ENCODE measurements at places on chromosomes 11 and 22.

- no peak for DNase-seq
Observed at GRCh38 chr11:61650781-61651571, 29.2 kb upstream of the DAGLA start.

- DNase-seq, result no peak
Observed at GRCh38 chr11:63667995-63668795, 3.0 kb downstream of the ATL3 start.

- DNase-seq, result no peak
Observed at GRCh38 chr22:37165940-37166674, 16.4 kb upstream of the IL2RB start.

DNA sequence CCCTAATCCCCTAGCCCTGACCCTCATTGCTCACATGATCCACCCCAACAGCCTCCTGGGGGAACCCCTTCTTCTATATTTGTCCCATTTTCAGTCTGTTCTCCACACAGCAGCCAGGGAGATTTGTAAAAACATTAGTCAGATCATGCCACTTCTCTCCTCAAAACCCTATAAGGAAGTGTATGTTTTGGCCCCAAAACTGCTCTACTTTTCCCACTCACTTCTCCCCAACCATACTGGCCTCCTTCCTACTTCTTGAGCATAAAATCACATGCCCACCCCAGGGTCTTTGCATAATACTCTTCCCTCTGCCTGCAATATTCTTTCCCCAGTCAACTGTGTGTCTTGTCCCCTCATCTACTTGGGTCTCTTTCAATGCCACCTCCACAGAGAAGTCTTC is 4.7 kb upstream of the SLC22A12 start:
- no peak for DNase-seq

- no peak for DNase-seq
Observed at GRCh38 chr11:126048197-126048596, 14.5 kb downstream of the CDON start.

DNA sequence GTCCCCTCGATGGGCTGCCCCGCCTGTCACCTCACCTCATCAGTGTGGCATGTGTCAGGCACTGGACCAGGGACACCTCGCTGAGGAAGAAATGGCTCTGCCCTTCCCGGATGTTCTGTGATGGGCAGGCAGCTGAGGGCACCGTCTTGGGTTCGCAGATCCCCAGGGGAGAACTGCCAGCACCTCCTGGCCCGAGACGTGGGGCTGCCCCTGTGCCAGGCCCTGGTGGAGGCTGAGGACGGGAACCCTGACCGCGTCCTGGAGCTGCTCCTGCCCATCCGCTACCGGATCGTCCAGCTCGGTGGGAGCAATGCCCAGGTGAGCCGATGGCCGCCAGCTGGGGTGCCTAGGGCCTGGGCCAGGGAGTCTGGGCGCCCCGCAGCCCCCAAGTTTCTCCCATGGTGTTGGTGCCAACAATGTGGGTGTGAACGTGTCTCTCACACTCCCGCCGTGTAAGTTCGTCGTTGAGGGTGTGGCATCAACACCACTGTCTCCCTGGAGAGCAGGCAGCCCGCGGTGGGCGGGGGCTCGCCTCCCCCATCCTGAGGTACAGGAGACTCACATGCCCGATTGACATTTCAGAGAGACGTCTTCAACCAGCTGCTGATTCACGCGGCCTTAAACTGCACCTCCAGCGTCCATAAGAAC is 7.3 kb upstream of the GTSE1 start:
- no peak for DNase-seq

GRCh38 chr11:43410394-43410793 is 51.7 kb downstream of the TTC17 start:
- no peak for DNase-seq

DNA sequence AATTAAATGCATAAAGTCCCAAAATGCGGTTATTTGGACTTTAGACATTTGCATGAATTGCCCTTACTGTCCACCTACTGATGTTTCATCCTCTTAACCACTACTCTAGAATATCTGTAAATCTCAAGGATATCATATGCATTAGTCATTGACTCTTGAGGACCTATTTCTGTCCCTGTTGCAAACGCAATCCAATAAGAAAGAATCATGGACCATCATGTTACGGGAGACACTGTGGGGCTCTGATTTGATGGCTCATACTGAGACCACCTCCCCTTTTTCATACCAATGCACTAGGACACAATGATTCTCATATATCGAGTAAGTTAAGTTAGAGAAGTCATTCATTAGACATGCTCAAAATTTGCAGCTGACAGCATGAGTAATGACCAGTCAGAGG is 14.4 kb downstream of the POU2AF2 start:
- no peak for DNase-seq

DNA sequence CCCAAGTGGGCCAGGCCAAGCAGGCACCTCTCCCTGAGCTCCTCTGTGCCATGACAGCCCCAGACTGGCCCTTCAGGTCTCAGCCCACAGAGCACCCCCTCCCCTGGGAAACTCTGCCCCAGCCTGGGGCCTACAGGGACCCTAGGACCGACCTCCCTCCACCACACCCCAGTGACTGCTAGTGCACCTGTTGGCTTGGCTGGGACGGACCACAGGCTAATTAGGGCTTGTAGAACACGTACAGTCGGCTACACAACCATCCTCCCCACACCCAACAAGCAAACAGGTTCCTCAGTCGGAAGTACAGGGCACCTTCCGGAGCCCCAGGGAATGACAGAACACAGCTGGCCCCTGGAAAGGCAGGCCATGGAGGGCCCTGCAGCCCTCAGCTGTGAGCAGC is 4.3 kb downstream of the SBF1 start:
- DNase-seq, result no peak

DNA sequence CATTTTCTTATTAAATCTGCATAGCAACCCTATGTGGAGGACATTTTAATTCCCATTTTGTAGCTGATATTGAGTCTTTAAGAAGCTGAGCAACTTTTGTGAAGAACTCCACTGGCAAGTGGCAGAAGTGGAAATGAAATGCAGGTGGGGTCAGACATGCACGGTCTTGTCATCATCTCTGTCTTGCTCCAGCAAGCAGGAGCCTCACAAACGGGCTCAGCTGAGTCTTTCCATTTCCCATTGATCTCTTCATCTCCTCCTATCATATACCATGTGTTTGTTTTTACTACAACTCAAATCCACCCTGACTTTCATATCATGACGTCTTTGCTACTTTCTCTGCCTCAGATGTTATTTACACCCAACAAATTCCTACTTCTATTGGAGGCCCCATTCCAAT is 97.9 kb upstream of the TENM4 start:
- DNase-seq, result no peak

DNA sequence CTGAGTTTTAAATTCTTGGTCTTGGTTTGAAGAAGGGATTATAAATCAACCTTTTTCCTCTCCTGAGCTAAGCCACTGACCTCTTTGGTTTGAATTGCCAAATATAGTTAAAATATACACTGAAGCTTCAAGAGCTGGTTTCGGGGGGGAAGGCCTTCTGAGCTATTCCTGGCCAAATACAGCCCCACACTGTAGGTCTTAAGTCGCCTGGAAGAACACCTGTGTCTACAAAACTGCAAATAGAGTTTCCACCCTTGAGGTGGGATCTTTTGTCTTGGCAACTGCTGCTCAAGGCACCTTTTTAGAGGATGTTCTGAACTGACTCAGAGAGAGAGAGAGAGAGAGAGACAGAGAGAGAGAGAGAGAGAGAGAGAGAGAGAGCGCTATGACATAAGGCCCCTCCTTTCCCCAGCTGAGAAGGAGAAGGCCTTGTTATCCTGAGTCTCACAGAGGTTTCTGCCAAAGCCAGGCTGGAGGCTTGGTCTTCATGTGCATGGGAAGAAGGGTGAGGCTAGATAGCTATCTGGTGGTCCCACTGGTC is 5.5 kb downstream of the ADM start:
- DNase-seq, result no peak

DNA sequence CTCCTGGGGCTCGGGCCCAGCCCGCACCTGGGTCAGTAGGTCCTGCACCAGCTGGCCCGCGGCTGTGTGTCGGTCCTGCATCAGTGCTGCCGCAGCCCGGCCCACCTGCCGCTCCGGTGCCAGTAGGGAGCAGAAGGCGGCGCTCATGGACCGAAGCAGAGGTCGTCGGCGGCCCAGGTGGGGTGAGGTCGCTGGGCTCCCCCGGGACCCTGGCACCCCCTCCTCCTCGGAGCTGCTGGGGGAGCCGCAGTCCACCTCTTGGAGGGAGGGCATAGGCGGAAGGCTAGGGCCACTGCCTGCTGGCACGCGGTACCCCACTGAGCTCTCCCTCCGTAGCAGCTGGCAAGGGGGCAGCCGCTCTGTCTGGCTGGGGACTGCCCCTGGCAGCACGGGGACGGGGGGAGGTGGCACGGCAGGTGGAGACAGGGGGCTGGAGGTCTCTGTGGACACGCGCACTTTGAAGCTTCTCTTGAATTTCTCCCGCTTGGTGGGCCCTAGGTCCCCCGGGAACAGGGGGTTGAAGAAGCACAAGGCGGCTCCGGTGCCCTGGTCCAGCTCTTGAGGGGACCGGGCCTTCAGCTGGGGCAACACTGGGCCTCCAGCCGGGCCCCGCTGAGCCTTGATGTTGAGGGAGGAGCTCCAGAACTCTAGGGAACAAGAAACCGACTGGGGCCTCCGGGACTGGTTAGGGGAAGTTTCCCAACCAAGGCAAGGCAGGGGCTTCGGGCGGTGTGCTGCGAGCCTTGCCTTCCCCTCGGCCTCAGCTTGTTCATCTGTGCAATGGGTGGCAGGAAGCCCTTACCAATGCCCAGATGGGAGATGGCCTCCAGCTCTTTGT is 1.4 kb downstream of the RIN1 start:
- DNase-seq, result no peak

DNA sequence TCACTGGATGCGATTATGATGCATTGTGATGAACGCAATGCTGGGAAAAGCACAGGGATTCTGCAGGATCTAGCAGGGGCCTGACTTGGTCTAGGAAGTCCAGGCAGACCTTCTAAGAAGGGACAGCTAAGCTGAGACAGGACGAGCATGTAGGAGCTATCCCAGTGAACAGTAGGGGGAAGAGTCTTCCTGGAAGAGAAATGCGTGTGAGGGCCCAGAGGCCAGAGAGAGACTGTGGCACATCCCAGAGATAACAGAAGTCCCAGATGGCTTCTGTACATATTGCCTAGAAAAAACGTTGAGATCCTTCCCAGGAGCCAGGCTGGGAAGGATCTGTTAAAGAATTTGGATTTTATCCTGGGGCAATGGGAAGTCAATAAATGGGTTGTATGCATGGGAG is 24.6 kb downstream of the RCN1 start:
- no peak for DNase-seq

- DNase-seq, result no peak
Observed at GRCh38 chr11:103652013-103652412, 384.4 kb upstream of the DDI1 start.

Data from stimulated activated CD4-positive, alpha-beta T cell treated with anti-CD3 and anti-CD28 coated beads, Interleukin-1b, Interleukin-23, amount 100 ng/mL, for 1 hour (primary cell).